ENCODE measurements at places on chromosomes 6 and 20.
A peak's percentile ranks its signal among the peaks of the same experiment; 100 is the strongest.

DNA sequence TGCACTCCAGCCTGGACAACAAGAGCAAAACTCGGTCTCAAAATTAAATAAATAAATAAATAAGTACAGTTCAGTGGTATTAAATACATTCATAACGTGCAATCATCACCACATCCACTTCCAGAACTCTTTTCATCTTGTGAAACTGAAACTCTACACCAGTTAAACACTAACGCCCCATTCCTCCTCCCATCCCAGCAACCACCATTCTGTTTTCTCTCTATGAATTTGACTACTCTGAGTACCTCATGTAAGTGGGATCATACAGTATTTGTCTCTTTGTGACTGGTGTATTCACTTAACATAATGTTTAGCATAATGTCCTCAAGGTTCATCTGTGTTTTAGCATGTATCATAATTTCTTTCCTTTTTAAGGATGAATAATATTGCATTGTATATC lies 29.1 kb upstream of the SCML4 start:
- H3K4me3 ChIP-seq: no peak overlapping the region
- DNase-seq: no peak
- no peak overlapping the region for H3K27ac ChIP-seq
- H3K4me1 ChIP-seq: no peaks in the 10 kb centered on the region
- no peaks in the 10 kb centered on the region for H3K27me3 ChIP-seq

GRCh38 chr6:98942263-98942803 lies 5.4 kb downstream of the FBXL4 start:
- no peaks in the 10 kb centered on the region for H3K27me3 ChIP-seq
- no peaks in the 10 kb centered on the region for H3K4me1 ChIP-seq
- H3K27ac ChIP-seq: no peak overlapping the region
- no peak overlapping the region for H3K4me3 ChIP-seq
- no peak for DNase-seq

- no peaks in the 10 kb centered on the region for H3K36me3 ChIP-seq
- H3K4me3 ChIP-seq: no peak overlapping the region
- H3K27me3 ChIP-seq: no peaks in the 10 kb centered on the region
- no peak overlapping the region for H3K27ac ChIP-seq
- DNase-seq: no peak
These were observed 203.9 kb downstream of the HAO1 start for GRCh38 chr20:7736336-7736735.

DNA sequence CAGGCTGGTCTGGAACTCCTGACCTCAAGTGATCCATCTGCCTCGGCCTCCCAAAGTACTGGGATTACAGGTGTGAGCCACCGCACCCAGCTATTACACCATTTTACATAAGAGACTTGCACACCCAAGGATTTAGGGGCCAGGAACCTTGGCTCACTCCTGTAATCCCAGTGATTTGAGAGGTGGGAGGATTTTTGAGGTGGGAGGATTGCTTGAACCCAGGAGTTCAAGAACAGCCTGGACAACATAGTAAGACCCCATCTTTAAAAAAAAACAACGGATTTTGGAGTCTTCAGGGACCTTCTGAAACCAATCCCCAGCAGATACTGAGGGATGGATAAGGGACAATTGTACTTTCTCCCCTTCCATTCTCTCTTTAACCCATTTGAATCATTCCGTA lies 55.3 kb upstream of the PIM1 start:
- H3K27me3 ChIP-seq: no peaks in the 10 kb centered on the region
- no peak overlapping the region for H3K4me3 ChIP-seq
- DNase-seq: no peak

DNA sequence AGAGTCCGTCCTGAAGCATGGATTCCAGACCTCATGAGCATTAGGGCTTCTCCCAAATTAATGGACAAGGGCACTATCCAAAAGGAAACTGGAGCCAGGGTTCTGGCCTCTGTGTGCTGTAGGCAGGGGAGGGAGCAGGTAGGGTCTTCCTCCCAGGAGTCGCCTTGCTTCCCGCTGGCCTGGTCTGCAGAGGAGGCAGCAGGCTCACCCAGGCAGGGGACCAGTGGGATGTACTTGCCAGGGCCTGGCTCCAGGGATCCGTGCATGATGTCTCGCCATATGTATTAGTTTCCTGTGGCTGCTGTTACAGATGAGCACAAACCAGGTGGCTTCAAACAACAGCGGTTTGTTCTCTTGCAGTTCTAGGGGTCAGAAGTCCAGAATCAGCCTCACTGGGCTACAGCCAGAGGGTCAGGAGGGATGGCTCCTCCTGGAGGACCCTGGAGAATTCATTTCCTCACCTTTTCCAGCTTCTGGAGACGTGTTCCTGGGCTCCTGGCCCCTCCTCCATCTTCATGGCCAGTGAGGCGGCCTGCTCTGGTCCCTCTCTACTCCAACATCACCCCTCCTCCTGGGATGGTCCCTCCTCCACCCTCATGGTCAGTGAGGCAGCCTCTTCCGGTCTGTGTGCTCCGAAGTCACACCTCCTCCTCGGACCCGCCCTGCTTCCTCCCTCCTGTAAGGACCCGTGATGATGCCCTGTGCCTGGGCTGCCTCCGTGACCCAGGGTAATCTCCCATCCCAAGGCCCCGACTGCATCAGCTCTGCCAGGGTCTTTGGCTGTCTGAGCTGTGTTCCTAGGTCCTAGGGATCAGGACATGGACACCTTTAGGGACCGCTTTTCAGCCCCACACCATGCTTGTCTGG lies 329.1 kb downstream of the CDH4 start:
- H3K4me3 ChIP-seq: no peak overlapping the region
- H3K4me1 ChIP-seq: no peaks in the 10 kb centered on the region
- DNase-seq: no peak
- no peak overlapping the region for H3K27ac ChIP-seq
- H3K36me3 ChIP-seq: no peaks in the 10 kb centered on the region

DNA sequence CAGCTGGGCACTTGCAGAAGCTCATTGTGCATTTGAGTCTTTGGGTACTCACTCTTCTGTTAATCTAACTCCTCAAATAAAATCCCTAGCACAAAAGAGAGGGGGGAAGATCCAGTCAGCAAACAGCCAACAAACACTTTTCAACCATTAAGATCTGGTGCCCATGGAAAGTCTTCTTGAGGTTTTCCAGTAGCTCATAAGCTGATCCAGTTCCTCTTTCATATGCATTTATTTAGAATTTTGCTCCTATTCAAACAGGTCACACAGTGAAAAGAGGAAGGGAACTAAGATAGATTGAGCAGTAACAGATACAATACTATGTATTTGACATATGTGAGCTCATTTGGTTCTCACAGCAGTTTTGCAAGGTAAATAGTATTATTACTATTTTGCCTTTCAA lies 38.6 kb downstream of the HLA-DPB1 start:
- no peaks in the 10 kb centered on the region for H3K27me3 ChIP-seq
- H3K27ac ChIP-seq: no peak overlapping the region
- peaks cover 2% of the 10 kb centered on the region for H3K4me1 ChIP-seq
- no peak overlapping the region for H3K4me3 ChIP-seq

GRCh38 chr6:151698931-151699700 lies 108.4 kb upstream of the ESR1 start:
- H3K4me3 ChIP-seq: no peak overlapping the region
- H3K27me3 ChIP-seq: no peaks in the 10 kb centered on the region
- no peak for DNase-seq
- no peak overlapping the region for H3K27ac ChIP-seq

- no peaks in the 10 kb centered on the region for H3K4me1 ChIP-seq
- H3K27ac ChIP-seq: no peak overlapping the region
- H3K36me3 ChIP-seq: no peaks in the 10 kb centered on the region
- no peak overlapping the region for H3K4me3 ChIP-seq
- H3K27me3 ChIP-seq: no peaks in the 10 kb centered on the region
These were observed 249.4 kb downstream of the DLL1 start for GRCh38 chr6:170041526-170041925.

DNA sequence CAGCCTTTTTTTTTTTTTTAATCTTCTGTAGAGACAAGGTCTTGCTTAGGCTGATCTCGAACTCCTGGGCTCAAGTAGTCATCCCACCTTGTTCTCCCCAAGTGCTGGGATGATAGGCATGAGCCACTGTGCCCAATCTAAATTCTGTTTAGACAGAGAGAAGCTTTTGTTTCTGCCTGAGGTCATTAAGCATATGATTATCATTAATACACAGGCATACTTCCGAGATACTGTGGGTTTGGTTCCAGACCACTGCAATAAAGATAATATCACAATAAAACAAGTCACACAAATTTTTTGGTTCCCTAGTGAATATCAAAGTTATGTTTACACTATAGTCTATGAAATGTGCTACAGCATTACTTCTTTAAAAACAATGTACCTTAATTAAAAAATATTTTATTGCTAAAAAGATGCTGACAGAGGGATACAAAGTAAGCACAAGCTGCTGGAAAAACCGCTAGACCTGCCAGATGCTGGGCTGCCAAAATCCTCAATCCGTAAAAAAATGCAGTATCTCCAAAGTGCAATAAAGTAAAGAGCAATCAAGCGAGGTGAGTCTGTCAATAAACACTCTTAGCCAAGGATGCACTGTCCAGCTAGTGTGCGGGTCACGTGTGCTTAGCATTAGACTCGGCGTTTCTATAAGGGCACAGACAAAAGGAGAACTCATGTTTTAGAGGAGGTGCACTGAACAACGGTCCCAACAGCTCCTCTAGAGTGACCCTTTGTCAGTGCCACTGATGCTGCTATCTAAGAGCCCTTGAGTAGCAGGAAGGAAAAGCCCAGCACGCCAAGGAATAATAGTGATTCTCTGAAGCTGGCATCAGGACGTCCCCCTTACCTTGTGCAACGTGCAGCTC lies 16.1 kb downstream of the TXNDC5 start:
- no peak for DNase-seq
- no peaks in the 10 kb centered on the region for H3K4me1 ChIP-seq
- no peak overlapping the region for H3K27ac ChIP-seq
- H3K27me3 ChIP-seq: no peaks in the 10 kb centered on the region

DNA sequence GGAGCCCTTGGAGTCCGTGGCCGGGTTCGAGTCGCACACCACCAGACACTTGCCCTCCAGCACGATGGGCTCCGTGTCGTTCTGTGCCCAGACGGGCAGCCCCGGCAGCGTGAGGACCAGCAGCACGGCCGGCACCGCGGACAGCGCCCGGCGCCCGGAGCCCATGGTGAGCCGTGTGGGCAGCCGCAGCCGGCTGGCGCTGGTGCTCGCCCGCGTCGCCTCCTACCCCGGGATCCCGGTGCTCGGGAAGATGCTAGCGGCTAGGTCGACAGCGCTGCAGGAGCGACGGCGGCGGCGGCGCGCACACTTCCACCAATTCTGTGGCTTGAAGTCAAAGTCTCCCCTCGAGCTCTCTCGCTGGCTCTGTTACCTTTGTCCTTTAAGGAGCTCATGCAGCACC lies 1.3 kb downstream of the CBLN4 start:
- H3K4me3 ChIP-seq: no peak overlapping the region
- no peak overlapping the region for H3K27ac ChIP-seq
- DNase-seq: no peak

DNA sequence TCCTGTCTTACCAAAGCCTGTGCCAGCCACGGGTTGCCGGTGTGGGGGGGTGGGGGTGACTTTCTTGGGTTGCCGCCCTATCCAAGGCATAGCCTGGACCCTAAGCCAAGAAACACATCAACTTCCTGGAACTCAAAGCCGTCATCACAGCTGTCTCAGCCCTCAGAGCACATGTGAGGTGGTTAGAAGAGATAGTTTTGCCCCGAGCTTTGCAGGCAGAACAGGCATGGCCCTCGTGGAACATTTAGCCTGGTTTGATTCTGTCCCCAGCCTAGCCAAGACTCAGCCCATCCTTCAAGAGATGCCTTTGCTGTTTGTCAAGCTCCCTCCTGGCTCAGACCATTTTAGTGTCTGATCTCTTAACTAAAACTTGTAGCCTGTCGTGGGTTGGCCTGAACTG lies 64.9 kb downstream of the RREB1 start:
- no peak overlapping the region for H3K4me3 ChIP-seq
- peaks cover 10% of the 10 kb centered on the region for H3K4me1 ChIP-seq
- H3K27me3 ChIP-seq: no peaks in the 10 kb centered on the region

- H3K27me3 ChIP-seq: no peaks in the 10 kb centered on the region
- no peak overlapping the region for H3K4me3 ChIP-seq
- H3K36me3 ChIP-seq: no peaks in the 10 kb centered on the region
These were observed 14.5 kb upstream of the IRF4 start for GRCh38 chr6:376827-377640.

- H3K4me1 ChIP-seq: no peaks in the 10 kb centered on the region
- no peak overlapping the region for H3K27ac ChIP-seq
- H3K4me3 ChIP-seq: no peak overlapping the region
- no peaks in the 10 kb centered on the region for H3K36me3 ChIP-seq
These were observed 37.1 kb downstream of the CD109 start for GRCh38 chr6:73732845-73733675.

DNA sequence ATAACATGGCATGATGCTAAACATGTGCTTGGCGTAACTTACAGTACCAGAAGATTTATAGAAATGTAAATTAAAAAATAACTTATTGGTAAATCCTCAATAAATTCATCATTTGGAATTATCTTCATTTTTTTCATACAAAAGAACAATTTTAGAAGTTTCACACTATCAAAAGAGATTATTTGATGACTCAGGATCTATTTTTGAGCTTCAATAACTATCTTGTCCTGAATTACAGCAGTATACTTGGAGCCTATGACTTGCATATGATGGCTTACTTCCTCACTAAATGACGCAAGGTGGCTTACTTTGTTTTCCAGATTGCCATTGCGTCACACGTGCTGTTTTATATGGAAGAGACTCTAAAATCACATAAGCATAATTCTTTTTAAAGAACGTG lies 49.2 kb downstream of the KHDRBS2 start:
- H3K4me3 ChIP-seq: no peak overlapping the region
- no peak for DNase-seq
- no peaks in the 10 kb centered on the region for H3K36me3 ChIP-seq
- no peaks in the 10 kb centered on the region for H3K4me1 ChIP-seq
- no peaks in the 10 kb centered on the region for H3K27me3 ChIP-seq
- H3K27ac ChIP-seq: no peak overlapping the region

GRCh38 chr6:6712449-6713403 lies 124.2 kb downstream of the LY86 start:
- no peak for DNase-seq
- H3K4me3 ChIP-seq: no peak overlapping the region
- no peaks in the 10 kb centered on the region for H3K27me3 ChIP-seq

GRCh38 chr6:79702691-79703090 lies 71.6 kb downstream of the SH3BGRL2 start:
- no peaks in the 10 kb centered on the region for H3K4me1 ChIP-seq
- no peak for DNase-seq
- no peak overlapping the region for H3K4me3 ChIP-seq
- H3K27me3 ChIP-seq: no peaks in the 10 kb centered on the region

DNA sequence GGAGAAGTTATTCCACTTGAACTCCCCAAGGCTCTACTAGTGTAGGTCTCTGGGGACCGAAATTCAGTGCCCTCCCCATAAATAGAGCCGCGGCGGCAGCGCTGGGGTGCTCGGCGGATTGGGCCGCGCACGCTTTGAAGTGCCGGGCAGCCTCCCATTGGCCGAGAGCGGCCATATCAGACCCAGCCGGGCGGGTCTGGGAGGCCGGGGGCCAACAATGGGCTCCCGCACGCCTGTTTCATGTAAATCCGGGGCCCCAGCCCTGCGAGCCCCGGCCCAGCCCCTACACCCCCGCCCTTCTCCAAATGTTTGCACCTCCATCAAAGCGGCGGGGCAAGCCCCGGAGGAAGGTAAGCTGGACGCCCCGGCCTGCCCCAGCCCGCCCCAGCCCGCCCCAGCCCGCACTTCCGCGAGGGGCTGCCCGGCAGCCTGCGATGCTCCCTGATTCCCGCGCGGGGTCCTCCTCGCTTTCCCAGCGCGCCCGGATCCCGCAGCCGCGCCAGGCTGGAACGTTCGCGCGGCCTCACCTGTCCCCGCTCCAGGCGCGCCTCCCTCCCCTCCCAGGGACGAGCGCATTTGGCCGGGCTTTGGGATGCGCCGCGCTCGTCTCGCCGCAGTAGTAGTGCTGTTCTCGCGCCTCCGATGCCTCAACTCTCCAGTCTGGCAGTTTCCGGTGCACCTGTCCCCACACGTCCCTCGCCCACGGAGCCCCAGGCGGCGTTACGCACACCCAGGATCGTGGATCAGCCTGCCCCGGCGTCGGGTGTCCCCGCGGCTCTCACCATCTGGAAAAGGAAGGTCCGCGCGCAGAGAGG lies at the start of gene TBXT:
TBXT (minus strand) TSS at position 51 of the 815 bp plus-strand sequence. CDS start 260 bp downstream, outside the sequence.
- H3K27me3 ChIP-seq: peaks cover 83% of the 10 kb centered on the region
- H3K36me3 ChIP-seq: no peaks in the 10 kb centered on the region
- H3K4me3 ChIP-seq: peak within 1 kb of the TSS; percentile 34

Data from iPS DF 6.9 (cell line).